ENCODE measurements at places on chromosomes 2 and 18. TPM values are rescaled to one million over a fixed set of nuclear protein-coding genes. Genes with fewer than 3 reads are reported as not detected.

DNA sequence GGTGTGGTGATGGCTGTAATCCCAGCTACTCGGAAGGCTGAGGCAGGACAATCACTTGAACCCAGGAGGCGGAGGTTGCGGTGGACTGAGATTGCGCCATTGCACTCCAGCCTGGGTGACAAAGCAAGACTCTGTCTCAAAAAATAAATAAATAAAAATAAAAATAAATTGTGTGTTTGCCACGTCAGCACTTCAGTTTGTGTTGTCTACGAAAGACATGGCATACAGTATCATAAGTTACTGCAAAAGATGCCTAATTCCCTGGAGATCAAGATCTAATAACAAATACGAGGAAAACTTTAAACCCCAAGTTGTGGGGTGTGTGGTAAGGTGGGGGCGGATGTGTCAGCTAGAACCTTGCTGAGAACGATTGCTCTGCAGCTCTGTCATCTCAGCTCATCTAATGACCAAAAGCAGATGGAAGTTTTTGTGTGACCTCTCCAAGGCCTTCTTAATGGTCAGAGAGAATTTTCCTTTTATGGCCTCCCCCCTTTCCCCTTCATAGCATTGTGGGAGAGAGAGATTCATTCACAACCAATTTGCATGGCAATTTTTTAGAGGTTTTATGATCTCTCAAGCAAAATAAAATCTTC is 11.3 kb downstream of the NPAS2 start:
- no peak for DNase-seq

GRCh38 chr2:228956701-228957474 is 314.2 kb downstream of the PID1 start:
- DNase-seq, result no peak

- no peak for DNase-seq
Measured at GRCh38 chr2:227395556-227395955, 7.8 kb upstream of the SCYGR1 start.

GRCh38 chr2:133407341-133407740 is 160.9 kb downstream of the NCKAP5 start:
- DNase-seq, result no peak

DNA sequence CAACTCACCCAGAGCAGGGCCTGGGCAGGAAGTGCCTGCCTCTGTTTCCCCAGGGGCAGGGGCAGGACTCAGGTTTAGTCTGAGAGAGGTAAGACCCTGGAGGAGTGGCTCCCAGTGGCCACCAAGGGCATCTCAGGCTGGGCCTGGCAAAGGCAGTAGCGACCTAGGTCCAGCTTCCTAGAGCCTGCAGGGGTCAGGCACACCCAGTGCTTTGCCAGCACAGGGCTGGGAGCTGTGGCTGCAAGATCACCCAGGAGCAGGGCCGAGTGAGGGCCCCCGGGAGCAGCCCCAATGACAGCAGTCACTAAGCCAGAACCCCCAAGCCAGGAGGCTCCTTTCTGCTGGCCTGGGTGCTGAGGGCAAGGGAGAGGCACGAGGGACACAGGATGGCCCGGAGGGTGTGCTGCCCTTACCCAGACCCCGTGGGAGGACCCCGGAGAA is 8.8 kb upstream of the DUSP2 start:
- DNase-seq, result peak; percentile 72

The LINC00305 gene
- not detected for total RNA-seq
